CD8-positive, alpha-beta memory T cell (primary cell): ENCODE measurements at places on chromosomes 2 and 18. TPM values are rescaled to one million over a fixed set of nuclear protein-coding genes. Genes with fewer than 3 reads are reported as not detected.

DNA sequence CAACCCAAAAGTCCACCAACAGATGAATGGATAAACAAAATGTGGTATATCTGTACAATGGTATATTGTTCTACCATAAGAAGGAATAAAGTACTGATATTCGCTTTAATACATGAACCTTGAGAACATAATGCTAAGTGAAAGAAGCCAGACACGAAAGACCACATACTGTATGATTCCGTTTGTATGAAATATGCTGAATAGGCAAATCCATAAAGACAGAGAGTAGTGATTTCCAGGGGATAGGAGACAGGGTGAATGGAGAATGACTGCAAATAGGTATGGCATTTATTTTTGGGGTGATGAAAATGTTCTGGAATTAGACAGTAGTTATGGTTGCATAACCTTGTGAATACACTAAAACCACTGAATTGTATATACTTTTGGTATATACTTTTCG lies 28.6 kb upstream of the IHH start:
- no peak for DNase-seq

DNA sequence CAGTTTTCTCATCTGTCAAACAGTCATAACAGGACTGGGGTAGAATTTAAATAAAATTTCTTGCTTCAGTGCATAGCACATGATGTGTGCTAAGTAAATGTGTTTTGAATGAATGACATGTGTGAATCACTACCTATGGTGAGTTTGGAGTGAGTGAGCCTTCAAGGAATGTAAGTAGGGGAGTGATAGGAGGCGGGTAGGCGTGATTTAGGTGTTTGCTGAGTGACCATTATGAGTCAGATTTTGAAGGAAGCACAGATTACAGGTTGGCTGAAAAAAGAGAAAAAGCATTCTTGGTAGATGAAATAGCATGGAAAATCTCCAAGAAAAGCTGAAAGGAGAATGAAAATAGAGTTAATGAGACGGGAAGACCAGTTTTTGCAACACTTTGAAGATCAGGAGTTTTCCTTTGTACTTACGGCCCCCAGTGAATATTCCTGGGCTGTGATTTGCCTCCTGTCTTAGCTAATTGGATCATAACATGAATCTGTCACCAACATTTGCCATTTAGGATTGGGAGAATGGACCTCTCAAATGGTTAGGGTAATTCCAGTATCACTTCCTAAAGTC lies 136.9 kb upstream of the GATA6 start:
- no peak for DNase-seq

DNA sequence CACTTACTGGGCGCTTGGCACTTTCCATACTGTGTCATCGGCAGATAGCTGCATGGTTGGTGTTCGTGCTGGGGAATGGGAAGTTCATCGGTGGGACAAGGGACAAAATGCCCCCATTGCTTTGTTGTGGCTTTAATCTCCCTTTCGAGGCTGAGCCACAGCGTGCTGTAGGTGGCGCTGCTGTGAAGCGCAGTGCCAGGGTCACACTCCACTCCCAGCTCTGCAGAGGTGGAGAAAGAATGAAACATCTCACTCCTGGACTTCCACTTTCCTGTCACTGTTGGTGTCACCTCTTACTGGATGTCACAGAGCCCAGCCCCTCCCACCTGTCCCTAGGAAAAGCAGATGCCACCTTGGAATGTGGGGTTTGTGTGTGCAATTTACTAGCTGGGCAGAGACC lies 8.7 kb downstream of the TYMS start:
- DNase-seq = no peak

DNA sequence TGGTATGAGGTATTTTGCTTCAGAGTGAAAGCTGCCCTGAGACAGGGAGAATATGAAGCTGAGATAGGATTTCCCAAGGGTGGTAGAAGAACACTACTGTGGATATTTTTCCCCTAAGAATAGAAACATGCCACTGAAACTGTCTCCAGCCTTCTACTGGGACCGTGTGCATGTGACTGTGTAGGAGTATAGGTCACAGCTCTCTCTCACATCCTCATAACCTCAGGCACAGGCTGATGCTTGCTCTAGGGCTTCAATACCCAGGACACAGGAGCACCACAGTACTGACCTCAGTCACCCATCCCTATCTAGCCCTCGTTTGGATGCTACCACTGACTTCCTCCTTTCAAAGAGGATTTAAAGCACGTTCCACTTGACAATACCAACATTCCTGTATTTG lies 67.2 kb downstream of the REV1 start:
- no peak for DNase-seq

- DNase-seq = no peak
These were observed 31.3 kb downstream of the LANCL1 start for GRCh38 chr2:210445116-210445707.

GRCh38 chr18:48706731-48707130 lies 167.9 kb downstream of the CTIF start:
- DNase-seq = no peak

DNA sequence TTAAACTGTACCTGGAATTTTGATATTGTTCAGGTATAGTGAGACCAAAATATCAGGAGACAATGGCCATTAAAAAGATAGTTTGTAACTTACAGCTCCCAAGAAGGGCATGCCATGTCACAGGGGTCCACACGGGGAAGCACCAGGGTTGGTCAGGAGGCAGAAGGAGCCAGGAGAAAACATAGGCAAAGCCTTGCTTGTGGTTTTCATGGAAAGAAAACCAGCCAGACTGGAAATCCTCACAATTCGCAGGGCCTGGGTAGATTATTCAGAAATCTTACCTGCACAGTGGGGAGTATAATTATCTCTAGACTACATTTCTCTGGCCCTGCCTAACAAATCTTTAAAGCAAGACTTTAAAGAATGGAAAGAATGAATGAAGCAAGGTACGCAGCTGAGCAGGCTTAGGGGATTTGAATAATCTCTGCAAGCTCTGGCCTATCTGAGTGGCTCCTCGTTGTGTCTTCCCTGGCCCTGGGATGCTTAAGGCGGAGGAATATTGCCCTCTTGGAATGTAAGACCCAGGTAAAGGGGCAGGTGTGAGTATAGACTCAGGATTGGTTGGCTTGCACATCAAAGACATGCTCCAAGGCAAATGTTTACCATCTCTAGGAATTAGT lies 66.9 kb upstream of the CDC42EP3 start:
- no peak for DNase-seq

- DNase-seq = no peak
These were observed 62.8 kb downstream of the EFEMP1 start for GRCh38 chr2:55860832-55861231.

DNA sequence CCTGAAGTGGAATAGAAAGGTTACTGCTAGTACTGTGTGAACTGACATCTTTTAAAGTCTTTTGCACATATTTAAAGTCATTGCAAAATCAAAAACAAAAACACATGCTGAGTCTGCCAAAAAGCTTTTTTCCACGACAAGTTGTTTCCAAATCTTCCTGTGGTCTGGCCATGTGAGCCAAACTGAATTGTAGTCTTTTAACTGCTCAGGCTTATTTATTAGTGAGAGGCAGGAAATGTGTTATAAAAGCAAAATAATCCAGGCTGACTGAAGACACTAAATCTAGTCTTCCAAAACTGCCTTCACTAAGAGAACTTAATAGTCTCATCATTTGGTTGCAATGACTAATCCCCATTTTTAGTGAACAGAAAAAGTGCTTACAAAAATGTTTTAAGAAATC lies 2.3 kb downstream of the KRCC1 start:
- DNase-seq = no peak

DNA sequence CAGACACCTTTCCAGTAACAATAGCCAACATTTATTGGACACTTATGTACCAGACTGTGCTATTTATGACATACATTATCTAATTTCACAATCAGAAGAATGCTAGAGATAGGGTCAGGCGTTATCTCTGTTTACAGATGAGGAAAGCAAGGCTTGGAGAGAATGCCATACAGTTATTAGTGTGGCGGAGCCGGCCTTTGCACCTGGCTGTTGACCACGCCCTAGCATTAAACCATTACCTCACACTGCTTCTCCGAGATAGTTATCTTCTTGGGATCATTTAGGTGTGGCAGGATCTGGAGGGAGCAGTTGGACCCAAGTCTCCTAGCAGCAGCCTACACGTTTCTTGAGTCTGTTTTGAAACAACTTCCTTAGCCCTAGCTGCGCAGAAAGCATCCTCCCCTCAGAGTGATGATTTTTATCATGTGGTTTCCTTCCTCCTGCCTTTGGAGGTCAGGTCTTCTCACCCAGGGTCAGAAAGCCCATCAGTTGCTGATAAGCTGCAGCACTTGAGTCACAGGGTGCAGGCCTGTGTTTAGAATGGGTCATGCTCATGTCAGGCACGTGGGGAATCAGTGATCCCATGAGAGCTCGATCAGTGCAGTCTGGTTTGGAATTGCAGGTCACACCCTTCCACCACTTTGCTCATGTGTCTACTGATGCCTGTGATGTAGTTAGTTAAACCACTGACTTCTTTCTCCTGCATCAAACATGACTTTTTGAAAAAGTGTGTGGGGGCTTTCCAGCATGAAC lies 118.2 kb downstream of the SPTBN1 start:
- peak; percentile 59 for DNase-seq

GRCh38 chr2:31270131-31270530 lies 36.2 kb downstream of the EHD3 start:
- no peak for DNase-seq

DNA sequence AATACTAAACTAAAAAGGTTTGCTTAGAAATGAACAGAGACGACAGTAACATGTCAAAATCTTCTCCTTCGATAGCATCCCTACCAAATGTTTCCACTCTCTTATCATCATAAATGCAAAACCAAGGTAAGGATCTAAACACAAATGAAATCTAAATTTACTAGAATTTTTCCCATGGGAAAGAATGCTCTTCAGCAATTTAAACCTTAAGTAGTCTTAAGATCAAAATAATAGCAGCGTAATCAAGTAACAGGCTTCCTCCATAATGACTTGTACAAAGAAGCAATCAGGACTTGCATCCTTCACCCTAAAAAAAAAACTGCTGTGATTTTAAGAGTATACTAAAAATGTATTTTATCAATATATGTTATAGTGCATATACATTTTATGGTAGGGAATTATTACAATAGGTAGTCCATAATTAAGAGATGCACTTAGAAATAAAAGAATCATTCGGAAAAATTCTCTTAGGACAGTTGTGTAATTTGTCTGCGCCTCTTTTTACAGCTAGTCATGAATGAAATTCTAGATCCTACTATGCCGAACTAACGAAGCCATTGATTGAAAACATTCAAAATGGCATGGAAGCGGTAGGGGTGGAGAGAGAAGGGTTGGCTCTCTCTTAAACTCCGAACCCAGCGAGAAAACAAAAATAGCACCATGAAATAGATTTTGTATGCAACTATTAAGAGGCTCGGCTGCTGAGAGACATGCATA lies 1.3 kb downstream of the PGAP1 start:
- no peak for DNase-seq

DNA sequence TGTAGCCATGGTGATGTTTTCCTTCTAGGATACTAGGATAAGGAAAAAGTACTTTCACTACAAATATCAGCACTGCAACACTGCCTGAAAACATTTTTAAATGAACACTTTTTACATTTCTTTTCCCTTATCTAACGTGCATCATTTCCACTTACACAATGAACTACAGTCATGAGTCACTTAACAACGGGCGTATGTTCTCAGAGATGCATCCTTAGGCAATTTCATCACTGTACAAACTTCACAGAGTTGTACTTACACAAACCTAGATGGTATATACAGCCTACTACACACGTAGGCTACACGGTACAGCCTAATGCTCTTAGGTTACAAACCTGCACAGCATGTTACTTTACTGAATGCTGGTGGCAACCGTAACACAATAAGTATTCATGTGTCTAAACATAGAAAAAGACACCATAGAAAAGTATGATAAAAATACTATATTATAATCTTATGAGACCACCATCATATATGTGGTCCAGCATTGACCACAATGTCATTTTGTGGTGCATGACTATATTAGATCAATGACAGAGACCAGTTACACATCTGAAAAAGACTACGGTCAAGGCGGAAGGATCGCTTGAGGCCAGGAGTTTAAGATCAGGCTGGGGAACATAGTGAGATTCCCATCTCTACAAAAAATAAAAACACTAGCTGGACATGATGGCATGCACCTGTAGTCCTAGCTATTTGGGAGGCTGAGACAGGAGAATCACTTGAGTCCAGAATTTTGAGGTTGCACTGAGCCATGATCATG lies 39.8 kb downstream of the WDR33 start:
- DNase-seq = no peak

- DNase-seq = no peak
These were observed 221.4 kb upstream of the ST6GAL2 start for GRCh38 chr2:107107351-107107750.

DNA sequence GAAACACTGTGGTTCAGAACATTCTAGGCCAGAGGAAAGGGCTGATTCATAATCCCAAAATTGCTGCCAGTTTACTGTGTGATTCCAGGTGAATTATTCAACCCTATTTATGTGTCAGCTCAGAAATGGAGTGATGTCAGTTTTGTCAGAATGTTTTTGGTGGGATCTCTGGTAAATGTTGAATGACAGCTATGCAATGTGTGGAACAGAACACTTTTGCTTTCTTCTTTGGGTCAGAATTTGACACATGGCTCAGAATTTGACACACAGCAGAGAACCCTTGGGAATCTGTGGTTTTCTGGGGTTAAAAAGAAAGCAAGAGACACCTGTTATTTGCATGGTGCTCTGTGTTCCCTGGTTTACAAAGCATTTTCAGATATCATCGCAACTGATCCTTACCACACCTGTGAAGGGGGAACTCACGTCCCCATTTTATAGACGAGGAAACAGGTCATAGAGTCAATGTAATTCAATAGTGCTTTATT lies 1.6 kb upstream of the MTA3 start:
- DNase-seq = no peak

- DNase-seq = no peak
These were observed 12.6 kb upstream of the PKDCC start for GRCh38 chr2:42035241-42035640.

GRCh38 chr18:35983818-35984217 lies 11.3 kb downstream of the RMP24 start:
- DNase-seq = no peak

DNA sequence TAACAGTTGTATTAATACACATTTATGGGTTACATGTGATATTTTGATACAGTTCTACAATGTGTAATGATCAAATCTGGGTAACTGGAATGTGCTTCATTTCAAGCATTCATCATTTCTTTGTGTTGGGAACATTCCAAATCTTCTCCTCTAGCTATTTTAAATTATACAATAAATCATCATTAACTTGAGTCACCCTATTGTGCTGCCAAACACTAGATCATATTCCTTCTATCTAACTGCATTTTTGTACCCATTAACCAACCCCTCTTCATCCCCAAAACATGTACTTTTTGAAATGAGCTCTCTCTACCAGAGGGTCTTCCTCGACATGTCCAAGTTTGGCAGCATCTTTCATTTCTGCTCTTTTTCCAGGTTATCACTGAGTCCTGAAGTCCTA lies 81.1 kb upstream of the TTC39C start:
- no peak for DNase-seq

CD8A gene
- total RNA-seq = 363 TPM

KIF3C gene
- 5.5 TPM for total RNA-seq

BMP10 gene
- not detected for total RNA-seq

HOXD13 gene
- not detected for total RNA-seq

KLHL30 gene
- not detected for total RNA-seq

IL1A gene
- 2.2 TPM for total RNA-seq

KRTCAP3 gene
- total RNA-seq = 4.0 TPM

CRACDL gene
- total RNA-seq = 0.27 TPM

GALNT5 gene
- not detected for total RNA-seq

NCKAP5 gene
- total RNA-seq = not detected
